ENCODE measurements at places on chromosomes 11 and 22.

DNA sequence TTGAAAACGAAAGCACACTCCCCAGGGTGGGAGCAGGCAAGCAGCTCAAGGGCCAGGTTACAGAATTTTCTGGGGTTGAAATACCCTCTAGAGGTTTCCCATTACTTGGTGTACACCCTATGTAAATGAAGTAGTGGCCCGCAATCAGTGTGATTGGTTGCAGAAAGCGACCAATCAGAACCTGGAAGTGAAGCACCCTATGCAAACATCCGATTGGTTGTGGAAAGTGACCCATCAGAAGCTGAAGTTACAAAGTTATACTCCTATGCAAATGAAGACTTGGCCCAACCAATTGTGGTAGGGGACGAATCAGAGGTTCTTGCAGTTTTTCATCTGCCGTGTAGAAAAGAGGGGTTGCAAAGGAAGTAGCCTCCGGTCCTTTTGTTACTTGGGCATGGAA lies 19.2 kb downstream of the PRR5 start:
- DNase-seq, result no peak

DNA sequence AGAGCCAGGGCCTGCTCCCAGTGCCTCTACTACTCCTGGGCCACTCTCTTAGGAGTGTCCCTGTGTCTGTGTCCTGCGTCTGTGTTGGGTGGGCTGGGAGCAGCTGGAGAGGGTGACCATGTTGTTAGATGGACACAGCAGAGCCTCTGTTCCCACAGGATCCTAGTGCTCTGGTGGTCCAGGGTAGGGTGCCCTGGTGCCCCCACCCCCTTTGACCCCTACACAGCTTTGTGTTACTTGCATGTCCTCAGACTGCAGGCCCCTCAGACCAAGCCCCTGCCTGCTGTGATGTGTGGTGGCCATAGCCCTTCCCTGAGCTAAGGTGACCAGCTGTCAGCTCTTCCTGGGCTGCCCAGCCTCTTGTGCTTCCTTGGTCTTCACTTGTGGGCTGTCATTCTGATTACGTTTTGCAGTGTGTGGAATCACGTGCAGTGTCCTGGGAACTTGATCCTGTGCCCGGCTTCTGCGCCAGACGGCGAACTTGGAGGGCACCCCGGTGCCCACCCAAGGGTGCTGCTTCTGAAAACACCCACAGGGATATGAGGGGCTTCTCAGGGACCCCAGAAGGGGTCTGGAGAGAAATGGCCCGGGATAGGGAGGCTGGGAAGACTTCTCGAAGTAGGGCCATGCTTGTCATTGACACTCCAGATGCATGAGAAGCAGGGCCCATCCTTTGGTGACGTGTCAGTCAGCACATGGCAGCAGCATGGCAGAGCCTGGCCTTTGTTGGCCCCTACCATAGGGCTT lies 1.5 kb downstream of the TANGO2 start:
- DNase-seq, result no peak

DNA sequence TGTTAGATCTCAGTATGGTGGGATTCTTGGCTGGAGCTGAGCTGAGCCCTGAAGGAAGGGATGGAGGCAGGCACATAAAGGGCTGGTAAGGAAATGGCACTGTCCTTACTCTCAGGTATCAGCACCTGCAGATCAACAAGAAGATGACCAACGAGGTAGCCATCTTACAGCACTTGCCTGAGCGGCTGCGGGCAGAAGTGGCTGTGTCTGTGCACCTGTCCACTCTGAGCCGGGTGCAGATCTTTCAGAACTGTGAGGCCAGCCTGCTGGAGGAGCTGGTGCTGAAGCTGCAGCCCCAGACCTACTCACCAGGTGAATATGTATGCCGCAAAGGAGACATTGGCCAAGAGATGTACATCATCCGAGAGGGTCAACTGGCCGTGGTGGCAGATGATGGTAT lies 2.4 kb downstream of the CNGA4 start:
- no peak for DNase-seq

GRCh38 chr11:719214-720016 lies 13.4 kb downstream of the EPS8L2 start:
- peak; percentile 8 for DNase-seq

DNA sequence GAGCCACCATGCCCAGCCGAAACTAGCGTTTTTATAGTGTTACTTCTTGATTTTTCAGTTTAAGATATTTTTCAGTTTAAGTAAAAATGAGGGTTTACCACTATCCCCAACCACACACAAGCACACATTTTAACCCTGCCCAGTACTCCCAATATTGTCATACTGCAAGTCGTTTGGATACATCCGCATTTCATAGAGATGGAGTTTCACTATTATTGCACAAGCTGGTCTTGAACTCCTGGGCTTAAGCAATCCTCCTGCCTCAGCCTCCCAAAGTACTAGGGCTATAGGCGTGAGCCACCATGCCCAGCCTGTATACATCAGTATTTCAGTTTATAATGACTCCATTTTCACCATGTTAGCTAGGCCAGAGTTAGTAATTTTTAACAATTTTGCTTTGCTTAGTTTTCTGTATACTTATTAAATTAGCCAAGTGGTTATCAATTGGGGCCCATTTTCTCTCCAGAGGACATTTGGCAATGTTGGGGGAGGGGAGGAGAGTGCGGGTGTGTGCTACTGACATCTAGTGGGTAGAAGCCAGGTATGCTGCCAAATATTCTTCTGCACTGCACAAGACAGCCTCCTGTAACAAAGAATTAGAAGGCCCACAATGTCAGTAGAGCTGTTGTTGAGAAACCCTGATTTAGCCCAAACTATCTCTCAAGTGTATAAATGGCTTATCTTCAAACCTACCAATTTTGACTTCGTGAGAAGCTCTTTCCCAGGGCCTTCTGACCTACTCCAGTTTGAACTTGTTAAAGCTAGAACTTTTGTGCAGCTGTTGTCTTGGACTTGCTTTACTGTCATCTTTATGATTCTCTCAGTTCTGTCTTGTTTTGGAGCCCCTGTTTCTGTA lies 7.3 kb downstream of the USP47 start:
- peak; percentile 58 for DNase-seq

DNA sequence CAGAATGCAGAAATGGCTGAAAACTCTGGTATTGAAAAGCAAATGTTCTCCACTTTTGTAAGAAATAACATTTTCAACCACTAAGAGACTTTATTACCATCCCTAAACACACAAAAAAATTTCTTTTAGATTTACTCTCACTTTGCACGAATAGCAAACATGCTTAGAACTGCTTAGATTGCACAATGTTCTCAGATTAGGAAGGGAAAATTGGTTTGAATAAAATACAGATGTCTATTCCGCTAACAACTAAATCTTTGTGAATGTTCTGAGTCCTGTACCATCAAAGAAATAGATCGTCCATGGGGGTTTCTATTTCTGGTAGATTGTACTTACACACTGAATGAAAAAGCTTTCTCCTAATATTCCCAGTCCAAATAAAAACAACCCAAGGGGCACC lies 40.1 kb downstream of the BDNF start:
- no peak for DNase-seq

DNA sequence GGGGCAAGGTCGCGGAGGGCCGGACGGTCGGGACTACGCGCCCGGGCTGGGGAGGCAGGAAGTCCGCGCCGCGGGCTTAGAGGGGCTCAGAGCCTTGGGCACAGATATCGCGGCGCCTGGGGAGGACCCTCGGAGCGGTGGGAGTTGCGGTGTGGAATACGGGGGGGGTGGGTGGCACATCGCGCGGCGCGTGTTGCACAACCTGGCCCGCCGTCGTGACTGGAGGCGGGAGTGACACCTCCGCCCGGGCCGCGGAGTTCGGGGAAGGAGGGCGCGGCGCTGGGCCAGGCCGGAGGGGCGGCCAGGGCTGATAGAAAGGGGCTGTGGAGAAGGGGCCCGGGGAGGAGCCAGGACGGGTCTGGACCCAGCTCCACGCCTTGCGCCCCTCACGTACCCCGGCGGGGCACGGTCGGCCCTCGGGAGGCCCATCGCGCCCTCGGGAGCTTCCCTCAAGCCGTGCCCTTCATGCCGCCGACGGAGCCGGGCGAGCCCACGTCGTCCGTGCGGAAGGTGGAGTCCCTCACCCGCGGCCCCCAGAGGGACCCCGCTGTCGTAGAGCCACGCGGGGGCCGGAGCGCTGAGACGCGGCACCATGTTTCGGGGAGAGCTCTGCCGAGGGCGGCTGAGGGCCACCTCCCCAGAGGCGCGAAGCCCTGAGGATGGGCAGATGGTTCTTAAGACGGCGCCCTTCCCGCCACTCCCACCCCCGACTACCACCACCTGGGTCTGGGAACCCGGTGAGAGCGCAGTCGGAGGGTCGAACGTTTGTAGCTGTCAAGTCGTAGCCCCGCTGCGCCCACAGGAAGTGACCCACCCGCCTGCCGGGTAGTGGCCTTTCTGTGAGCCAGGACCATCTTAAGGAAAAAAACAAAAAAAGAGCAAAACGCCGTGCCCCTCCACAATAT lies 729 bp downstream of the IL17RA start:
- DNase-seq, result no peak

GRCh38 chr22:25212337-25212736 lies 7.1 kb upstream of the CRYBB2 start:
- DNase-seq, result no peak

DNA sequence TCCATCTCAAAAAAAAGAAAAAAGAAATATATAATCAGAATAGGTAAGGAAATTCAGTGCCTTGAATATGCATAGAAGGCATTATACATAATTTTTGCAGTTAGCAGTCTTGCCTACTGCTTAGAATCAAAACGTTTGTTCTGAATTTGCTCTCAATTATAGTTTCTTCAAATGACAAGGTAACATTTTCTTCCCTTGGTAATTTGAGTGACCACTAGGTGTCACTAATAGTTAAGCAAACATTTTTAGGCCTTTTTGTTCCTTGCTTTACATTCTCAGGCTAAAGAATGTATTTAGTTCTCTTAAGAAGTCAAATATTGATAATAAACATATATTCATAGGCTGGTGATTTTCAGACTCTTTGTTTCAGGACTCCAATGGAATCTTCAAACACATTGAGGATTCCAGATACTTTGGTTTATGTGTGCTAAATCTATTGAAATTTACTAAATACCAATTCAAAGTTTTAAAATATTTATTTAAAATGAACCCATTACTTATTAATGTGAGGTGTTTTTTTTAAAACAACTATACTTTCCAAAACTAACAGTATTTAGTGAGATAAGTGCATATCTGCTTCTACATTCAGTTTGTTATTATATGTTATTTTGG lies 55.0 kb upstream of the DEPDC7 start:
- no peak for DNase-seq

GRCh38 chr11:117663821-117664220 lies 133.2 kb downstream of the DSCAML1 start:
- no peak for DNase-seq

- DNase-seq, result no peak
These were observed 38.5 kb downstream of the SHANK2 start for GRCh38 chr11:71213696-71214552.

GRCh38 chr11:46119352-46120216 lies 1.7 kb downstream of the PHF21A start:
- peak; percentile 28 for DNase-seq

DNA sequence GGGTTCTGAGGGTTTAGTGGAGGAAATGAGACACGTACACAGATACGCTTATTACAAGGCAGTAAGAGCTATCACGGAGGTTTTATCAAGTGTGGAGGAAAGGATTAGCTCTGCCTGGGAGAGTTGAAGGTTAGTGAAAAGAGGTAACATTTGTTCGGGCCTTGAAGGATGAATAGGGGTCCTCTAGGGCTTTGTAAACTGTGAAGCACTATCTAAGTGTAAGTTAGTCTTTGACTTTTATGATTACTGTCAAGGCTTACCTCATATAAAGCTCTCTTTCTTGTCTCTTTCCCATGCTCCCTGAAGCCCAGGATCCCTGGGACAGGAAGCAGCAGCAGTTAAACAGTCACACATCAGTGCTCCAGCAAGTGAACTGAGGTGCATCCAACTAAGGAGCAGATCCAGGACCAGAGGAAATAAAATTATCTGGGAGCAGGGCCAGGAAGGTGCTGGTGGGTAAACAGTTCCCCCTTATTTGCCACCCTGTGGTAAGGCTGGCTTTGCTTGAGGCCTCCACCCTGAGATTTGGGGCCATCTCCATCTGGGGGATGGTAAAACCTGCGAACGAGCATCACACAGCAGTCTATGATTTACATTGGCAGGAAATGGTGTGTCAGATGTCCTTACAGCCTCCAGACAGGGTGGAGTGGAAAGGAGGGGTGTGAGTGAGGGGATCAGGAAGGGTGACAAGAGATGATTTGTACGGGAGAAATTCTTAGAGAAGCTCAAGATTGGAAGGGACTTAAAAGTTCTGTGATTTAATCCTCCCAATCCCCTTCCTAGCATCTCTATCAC lies 27.2 kb downstream of the GVQW3 start:
- DNase-seq, result peak; percentile 69

- no peak for DNase-seq
These were observed 8.3 kb upstream of the RCE1 start for GRCh38 chr11:66834943-66835342.

DNA sequence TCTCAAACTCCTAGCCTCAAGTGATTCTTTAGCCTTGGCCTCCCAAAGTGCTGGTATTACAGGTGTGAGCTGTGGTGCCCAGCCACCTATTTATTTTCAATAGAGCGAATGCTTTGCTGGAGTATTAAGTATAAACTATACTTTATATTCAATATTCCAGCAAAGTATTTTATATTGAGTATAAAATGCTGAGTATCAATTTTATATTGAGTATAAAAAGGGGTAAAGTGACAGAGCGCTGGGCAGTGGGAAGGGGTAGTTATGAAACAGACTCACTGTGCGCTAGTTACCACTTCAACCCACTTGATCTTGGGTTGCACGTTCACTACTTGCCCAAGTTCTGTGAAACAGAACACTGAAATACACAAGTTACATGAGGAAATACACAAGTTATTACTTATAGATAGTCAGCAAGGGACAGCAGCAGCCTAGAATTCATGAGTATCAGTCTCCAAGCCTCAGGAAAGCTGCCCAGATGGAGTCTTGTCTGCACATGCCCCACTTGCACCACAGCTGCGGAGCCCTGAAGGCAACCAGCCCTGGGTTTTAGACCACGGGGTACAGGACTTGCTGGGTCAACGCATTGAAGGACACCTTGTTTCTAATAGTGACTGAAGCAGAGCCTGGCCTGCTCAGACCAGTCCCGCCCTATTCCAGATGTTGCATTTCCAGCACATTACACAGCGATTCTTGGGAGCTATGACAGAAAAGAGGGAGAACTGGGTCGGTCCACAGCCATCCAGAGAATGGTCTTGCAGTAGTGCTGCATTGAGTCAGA lies 51.6 kb upstream of the SYT13 start:
- DNase-seq, result no peak

GRCh38 chr11:69700278-69701140 lies 3.3 kb downstream of the FGF19 start:
- DNase-seq, result peak; percentile 90

- no peak for DNase-seq
These were observed 67.5 kb downstream of the PLEKHA7 start for GRCh38 chr11:16946477-16947282.

DNA sequence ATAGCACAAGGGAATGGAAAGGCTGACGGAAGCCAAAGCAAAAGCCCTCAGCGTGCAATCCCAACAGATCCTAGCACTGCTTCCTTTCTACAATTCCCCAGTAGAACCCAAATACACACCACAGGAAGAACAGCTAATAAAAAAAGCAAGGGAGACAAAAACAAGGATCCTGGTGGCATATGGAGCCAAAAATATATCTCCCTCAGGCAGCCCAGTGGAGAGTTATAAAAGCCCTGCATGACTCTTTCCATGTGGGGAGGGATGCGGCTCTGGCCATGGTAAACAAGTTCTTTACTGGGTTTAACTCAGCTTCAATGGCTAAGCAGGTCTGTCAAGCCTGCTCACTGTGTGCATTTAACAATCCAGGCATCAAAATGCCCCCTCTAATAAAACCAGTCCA lies 88.1 kb downstream of the PIWIL4 start:
- no peak for DNase-seq
